ENCODE measurements at places on chromosomes 2 and 18.

DNA sequence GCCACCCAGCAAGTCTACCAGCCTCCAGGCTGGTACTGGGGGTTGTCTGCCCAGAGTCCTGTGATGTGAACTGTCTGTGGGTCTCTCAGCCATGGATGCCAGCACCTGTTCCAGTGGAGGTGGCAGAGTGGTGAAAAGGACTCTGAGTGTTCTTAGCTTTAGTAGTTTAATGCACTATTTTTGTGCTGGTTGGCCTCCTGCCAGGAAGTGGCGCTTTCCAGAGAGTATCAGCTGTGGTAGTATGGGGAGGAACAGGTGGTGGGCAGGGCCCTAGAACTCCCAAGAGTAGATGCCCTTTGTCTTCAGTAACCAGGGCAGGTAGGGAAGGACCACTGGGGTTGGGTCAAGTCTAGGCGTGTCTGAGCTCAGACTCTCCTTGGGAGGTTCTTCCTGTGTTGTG is 356.7 kb downstream of the STK39 start:
- DNase-seq: no peak

DNA sequence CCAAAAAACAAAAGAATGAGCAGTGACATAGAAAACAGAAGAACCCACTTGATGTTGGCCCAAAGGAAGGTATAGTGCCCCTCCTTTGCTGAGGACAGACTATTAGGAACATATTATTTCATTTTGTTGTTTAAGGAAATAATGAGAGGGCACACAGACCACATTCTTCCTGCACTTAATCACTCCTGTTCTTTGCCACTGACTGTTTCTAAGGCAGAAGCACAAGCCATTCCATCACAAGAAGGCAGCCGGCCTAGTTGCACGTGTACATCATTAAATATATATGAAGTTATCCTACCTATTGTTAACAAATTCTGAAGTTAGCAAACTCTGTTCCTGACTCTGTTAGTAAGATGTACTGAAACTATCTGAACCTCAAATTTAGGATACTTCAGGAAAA is 110.0 kb downstream of the LNPK start:
- no peak for DNase-seq

GRCh38 chr2:207938415-207938814 is 86.9 kb downstream of the PLEKHM3 start:
- DNase-seq: no peak

DNA sequence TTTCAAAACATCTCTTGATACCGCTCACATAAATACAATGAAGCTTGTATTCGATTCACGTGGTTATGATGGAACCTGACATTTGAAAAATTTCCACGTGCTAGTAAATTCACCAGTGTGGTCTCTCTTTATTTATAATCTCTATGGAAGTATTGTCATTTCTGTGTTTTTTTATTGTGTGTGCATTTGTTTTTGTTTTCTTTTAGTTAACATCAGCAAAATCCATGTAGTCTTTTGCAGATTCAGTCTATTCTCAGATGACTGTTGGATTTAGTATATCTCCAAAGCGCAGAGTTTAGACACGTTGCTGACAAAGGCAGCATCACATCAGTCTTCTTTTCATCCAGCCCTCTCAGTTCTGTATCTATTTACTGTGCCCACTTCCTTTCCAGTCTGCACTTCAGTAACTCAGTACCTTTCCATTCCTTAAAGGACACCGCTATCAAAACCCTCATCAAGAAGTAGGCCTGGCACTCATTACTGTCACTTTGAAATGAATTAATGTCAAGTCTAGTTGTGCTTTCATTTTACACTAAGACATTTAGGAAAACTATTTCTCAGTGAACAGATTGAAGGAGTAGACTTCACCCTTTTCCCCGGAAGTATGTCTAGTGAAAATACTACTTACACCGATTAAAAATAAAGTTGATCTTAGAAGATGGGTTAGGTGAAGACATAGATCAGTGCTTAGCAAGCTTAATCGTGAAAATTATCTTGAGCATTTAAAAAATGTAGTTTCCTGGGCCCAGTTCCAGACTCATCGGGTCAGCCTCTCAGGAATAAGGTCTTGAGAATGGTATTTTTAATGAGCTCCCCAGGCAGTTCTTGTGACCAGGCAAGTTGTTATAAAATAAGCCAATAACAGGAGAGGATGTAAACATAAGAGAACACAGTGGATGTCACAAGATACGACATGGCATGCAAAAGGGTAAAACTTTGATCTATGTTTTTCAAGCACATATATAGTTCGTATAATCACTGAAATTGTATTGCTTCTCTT is 506.8 kb upstream of the ZEB2 start:
- DNase-seq: no peak

GRCh38 chr2:72682061-72682460 is 143.8 kb downstream of the EXOC6B start:
- DNase-seq: no peak

DNA sequence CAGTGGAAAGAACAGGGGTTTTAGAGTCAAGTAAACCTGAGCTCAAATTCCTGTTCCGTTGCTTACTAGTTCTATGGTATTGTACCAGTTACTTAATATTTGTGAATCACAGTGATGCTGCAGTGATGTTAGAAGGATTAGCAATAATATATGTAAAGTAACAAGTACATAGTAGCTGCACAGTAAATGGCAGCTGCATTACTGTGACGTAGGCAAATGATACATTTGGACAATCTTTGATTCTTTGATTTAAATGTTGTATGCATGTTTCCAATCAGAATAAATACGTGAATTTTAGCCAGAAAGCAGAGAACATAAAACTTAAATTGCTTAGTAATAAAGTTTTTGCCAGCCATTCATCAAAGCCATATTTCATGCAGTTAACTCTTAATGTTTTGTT is 243.0 kb downstream of the ERBB4 start:
- DNase-seq: no peak

- DNase-seq: no peak
These were observed 45.9 kb downstream of the ST6GAL2 start for GRCh38 chr2:106839849-106840595.

DNA sequence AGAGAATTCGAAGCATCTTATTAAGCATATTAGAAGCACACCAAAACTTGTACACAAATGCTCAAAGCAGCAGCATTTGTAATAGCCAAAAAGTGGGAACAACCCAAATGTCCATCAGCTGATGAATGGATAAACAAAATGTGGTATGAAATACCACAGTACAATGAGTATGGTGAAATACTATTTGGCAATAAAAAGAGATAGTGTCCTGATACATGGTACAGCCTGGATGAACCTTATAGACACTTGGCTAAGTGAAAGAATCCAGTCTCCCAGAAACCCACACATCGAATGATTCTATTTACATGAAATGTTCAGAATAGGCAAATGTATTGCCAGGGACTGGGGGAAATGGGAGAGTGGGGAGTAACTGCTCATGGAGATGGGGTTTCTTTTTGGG is 3.0 kb downstream of the SPATA3 start:
- no peak for DNase-seq

- DNase-seq: no peak
These were observed 142.0 kb downstream of the SCG2 start for GRCh38 chr2:223460209-223460608.

- no peak for DNase-seq
These were observed 168.5 kb upstream of the ZSWIM2 start for GRCh38 chr2:187017438-187017837.

GRCh38 chr2:201319511-201319910 is 37.6 kb downstream of the FLACC1 start:
- DNase-seq: no peak

- no peak for DNase-seq
These were observed 911.5 kb upstream of the FSHR start for GRCh38 chr2:50065835-50066234.

DNA sequence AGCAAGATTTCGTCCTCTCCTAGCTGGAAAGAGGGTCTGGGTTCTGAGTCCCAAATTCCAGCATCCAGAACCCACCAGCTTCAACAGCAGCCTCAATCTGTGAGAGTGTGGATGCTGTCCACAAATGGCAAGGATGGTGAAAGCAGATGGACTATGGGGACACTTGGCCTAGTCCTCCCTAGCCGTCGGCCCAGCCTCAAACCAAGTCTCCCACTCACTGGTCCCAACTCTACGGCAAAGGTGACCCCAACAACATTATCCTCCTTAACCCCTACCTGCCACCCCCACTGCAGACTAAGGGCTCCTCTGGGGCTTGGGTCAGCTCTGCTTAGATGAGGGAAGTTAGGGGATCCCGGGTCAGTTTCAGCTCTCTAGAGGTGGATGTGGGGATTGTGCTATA is 57.3 kb downstream of the TNS1 start:
- DNase-seq: no peak

DNA sequence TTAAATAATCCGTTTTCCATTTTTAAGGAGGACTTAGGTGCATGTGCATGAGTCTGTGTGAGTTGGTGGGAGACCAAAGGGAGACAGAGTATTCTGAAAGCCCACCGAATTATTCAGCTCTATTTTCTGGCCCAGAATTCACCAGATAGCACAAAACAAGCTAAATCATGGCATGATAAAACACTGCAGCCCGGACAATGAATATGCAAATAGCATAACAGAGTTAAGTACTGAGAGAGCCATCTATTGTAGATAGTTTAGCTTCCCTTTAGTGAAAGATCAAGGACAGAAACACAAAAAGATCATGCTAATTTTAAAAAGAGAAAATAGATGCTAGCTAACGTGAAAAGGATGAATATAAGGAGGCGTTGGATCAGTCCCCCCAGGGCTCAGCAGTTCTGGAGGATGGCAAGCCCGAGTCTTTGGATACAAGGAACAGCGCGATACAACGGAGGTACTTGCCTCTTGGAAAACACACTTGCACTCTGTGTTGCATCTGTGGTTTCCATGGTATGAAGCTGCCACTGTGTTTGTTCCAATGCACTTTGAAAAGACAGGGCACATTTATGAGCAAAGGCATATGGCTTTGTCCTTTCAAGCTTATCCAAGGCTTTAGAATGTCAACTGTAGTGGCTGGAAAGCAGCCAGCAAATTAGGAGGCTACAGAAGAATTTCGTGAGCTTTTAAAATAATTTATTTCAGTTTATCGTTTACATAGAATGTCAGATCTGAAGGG is 119.9 kb downstream of the LYPD1 start:
- no peak for DNase-seq

DNA sequence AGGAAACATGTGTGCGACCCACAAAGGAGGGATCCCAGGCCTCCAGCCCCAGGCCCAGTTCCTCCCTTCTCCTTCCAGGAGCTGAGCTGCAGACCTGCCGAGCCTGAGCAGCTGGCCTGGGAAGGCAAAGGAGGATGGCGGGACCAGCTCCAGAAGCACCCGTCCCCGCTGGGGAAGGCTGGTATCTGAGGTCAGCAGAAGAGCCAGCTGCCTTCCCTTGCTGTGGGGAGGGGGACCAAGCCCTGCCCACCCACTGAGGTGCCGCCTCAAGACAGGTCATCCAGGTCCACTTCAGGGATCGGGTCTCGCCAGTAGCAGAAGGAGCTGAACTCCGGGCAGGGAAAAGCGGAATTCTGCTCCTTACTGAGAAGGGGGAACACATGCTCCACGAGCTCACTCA is 73.2 kb downstream of the EMILIN2 start:
- DNase-seq: no peak

GRCh38 chr2:147051248-147051647 is 793.6 kb upstream of the ACVR2A start:
- no peak for DNase-seq

DNA sequence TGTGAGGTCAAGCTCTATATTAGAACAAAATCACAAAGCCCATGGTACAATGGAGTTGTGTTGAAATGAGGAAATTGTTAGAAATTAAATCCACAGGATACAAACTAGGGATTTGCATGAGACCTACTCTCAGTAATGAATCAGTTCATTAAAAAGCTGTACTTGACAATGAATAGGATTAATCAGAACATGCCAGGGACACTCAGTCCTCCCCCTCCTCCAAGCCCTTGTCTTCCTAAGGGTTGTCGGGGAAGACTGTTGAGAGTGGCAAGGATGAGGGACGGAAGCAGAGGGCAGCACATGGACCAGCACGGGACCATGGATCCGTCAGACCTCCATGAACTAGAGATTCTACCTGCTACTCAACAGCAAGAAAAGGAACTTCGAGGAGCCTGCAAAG is 39.8 kb downstream of the SPRED2 start:
- DNase-seq: no peak

DNA sequence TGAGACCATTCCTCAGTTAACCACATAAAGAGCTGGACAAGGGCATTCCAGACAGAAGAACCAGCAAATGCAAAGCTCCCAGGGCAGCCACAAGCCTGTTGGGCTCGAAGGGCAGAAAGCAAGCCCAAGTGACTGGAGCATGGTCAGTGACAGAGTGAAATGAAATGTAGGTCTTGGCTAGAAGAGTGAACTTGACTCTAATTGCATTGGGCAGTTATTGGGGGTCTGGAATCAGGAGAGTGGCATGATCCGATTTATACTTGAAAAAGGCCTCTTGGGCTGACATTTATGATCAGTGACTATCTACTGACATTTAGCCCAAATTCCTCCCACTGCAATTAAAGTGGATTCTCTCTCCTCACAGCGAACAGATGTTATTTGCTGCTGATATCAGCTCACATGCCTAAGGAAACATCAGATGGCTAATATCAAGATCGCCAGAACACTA is 152.5 kb upstream of the KLF7 start:
- DNase-seq: no peak

DNA sequence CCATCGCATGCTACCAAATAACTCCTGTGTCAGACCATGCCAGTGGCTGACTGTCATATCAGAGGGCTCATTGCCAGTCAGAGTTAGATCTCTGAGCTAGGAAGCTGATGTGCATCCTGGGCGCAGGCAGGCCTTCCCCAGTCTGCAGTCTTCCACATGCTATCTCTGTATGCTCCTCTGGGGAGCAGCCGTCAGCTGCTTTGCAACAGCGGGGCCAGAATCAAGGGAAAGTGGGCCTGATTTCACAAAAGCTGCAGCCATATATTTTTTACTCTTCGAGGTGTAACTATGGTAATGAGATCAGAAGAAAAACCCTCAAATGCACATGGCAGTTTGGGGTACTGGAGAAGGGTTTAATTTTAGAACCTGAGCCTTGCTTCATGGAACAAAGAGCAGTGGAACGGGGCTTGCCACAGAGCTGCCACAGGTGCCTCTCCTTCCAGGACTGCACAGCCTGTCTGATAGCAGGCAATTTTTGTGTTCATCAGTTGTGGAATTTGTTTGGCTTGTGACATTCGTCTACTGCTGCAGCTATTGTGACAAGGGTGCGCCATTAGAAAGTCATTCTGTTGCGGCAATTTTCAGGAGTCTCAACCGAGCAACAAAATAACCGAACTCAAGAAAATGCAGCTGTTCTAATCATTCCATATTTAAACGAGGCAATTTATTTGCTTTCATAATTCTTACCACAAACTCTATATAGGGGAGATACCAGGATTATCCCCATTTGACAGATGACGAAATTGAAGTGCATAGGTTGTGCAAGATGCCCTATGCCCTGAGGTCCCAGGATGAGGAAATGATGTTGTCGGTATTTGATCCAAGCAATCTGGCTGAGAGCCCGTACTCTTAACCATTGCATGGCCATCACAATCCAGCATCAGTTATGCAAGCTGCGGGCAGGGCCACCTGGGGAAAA is 109.6 kb upstream of the CYRIA start:
- no peak for DNase-seq

DNA sequence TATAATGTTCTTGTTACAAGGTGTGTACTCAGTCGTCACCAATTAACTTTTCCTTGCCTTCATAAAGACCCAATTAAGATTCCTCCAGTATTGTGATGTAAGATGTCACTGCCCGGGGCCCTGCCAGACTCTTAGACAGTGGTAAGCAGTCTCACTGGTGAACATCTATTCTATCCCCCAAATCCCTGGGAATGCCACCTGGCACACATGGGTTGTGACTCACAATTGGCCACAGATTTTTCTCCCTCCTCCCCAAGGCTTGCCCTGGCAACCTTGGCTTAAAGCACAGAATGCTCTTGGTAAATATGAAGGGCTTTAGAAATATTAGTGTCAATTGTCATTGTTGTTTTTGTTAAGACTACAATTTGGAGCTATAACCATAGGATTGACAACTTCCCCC is 287.9 kb downstream of the ETAA1 start:
- no peak for DNase-seq

All from T-helper 2 cell (primary cell).